ENCODE measurements at places on chromosomes 13 and 19. TPM values are rescaled to one million over a fixed set of nuclear protein-coding genes. Genes with fewer than 3 reads are reported as not detected.

DENND1C gene
- not detected for total RNA-seq

CEP89 gene
- total RNA-seq: 13.1 TPM

MYO16 gene
- not detected for total RNA-seq

SCN1B gene
- 2.7 TPM for total RNA-seq

GPR4 gene
- not detected for total RNA-seq

SLC25A23 gene
- total RNA-seq: 16.5 TPM

TMC4 gene
- 0.24 TPM for total RNA-seq

LRRC25 gene
- total RNA-seq: 0.13 TPM

AMER2 gene
- total RNA-seq: not detected

MBD3L2 gene
- not detected for total RNA-seq

EDNRB gene
- total RNA-seq: not detected

DNA sequence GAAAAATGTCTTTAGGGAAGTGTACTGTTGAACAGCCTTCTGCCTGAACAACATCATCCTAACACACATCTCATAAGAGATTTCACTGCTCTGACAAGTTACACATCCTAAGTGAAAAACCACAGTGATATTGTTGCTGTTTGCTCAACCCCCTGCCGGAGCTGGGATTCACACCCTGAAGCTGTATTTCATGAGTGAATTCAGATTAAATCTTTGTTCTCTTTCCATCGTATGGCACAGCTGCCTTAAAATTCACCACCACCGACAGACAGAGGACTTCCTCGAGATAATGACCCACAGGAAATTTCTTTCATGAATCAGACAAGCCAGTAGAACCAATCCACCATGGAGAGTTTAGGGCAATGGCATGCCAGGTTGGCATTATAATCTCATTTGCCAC, 280.8 kb downstream of the DCT start:
- no peaks in the 10 kb centered on the region for H3K27me3 ChIP-seq
- H3K36me3 ChIP-seq: no peaks in the 10 kb centered on the region
- H3K27ac ChIP-seq: no peak overlapping the region
- DNase-seq: no peak
- H3K4me3 ChIP-seq: no peak overlapping the region

DNA sequence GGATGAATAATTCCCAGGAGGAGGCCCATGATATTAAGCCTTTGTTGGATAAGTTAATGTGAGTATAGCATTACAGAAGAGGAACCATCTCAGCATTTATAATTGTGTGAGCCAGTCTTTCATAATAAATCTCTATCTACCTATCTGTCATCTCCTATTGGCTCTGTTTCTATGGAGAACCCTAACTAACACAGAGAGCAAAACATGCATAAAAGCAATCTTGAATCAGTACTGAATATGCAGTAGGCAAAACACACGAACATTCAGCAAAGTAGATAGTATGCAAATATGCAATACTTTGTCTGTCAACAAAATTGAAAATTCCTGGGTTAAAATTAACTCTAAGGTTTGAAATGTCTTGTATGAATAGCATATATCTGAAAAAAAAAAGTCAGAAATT, 966.3 kb downstream of the DIAPH3 start:
- no peak overlapping the region for H3K4me3 ChIP-seq
- DNase-seq: no peak
- no peak overlapping the region for H3K27ac ChIP-seq
- no peaks in the 10 kb centered on the region for H3K36me3 ChIP-seq
- no peaks in the 10 kb centered on the region for H3K27me3 ChIP-seq
- no peaks in the 10 kb centered on the region for H3K4me1 ChIP-seq

DNA sequence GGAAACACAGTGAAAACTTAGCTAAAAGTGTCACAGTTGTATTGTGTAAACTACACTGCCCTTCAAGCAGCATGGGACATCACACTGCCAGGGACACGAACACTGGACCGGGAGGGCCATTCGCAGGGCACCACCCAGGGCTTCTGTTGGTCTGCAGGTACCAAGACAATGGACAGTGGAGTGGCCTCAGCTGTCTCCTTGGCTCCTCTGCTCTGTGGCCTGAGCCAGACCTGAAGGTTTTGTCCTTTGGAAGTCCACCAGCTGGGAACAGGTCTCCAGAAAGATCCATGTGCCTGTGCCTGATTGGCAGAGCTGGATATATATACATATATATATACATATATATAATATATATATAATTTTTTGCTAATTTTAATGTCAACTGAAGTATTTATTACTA, 149.8 kb downstream of the ZNF536 start:
- H3K4me1 ChIP-seq: no peaks in the 10 kb centered on the region
- DNase-seq: no peak
- H3K27me3 ChIP-seq: no peaks in the 10 kb centered on the region
- H3K27ac ChIP-seq: no peak overlapping the region
- H3K36me3 ChIP-seq: no peaks in the 10 kb centered on the region

- no peak for DNase-seq
- H3K4me1 ChIP-seq: peaks cover 45% of the 10 kb centered on the region
- peaks cover 8% of the 10 kb centered on the region for H3K36me3 ChIP-seq
- no peak overlapping the region for H3K27ac ChIP-seq
Observed at GRCh38 chr19:39160889-39161672, 35.5 kb downstream of the PAK4 start.

DNA sequence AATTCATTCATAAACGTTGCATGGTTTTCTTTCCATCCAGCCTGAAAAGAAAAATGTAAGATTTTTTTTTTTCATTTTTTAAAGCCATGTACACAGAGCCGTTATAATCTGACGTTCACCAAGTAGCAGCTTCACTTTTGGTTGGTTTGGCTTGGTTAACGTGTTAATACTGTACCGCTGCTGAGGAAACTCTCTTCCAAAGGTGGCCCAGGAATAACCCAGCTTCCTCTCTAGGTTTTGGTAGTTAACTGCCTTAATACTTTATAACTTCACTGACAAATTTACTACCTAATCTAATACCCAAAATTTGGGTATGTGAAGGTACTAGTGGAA, 1.7 kb downstream of the INTS6 start:
- DNase-seq: no peak
- no peaks in the 10 kb centered on the region for H3K27me3 ChIP-seq
- H3K4me1 ChIP-seq: peaks cover 41% of the 10 kb centered on the region
- H3K27ac ChIP-seq: peak overlapping the region; percentile 47

GRCh38 chr13:24619282-24619681, 60.9 kb upstream of the ATP12A start:
- no peaks in the 10 kb centered on the region for H3K36me3 ChIP-seq
- peaks cover 9% of the 10 kb centered on the region for H3K27me3 ChIP-seq
- H3K27ac ChIP-seq: no peak overlapping the region
- DNase-seq: no peak
- H3K4me3 ChIP-seq: no peak overlapping the region

DNA sequence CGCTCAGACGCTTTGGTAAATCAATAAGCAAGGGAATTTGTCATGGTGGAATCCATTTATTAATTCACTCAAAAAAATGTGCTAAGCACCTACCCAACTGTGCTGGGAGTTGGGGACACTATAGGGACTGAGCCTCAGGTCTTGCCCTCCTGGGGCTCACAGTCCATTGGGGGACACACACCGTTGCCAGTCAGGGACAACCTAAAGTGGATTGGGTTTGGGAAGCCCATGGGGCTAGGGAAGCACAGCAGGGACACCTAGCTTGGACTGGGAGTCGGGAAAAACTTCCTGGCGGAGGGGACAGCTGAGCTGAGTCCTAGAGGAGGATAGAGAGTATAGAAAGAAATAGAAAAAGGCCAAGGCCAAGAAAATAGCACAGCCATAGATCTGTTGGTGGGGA, 8.5 kb downstream of the FOSB start:
- no peaks in the 10 kb centered on the region for H3K27me3 ChIP-seq
- H3K4me1 ChIP-seq: peaks cover 34% of the 10 kb centered on the region
- H3K36me3 ChIP-seq: no peaks in the 10 kb centered on the region
- DNase-seq: no peak
- no peak overlapping the region for H3K4me3 ChIP-seq

- H3K36me3 ChIP-seq: no peaks in the 10 kb centered on the region
- no peaks in the 10 kb centered on the region for H3K27me3 ChIP-seq
- no peak overlapping the region for H3K4me3 ChIP-seq
Observed at GRCh38 chr13:76225815-76226489, 589.8 kb downstream of the LMO7 start.

GRCh38 chr13:38897521-38897920, 93.1 kb downstream of the STOML3 start:
- no peaks in the 10 kb centered on the region for H3K4me1 ChIP-seq
- no peak overlapping the region for H3K4me3 ChIP-seq
- H3K27me3 ChIP-seq: no peaks in the 10 kb centered on the region
- no peak overlapping the region for H3K27ac ChIP-seq
- DNase-seq: no peak
- H3K36me3 ChIP-seq: no peaks in the 10 kb centered on the region

DNA sequence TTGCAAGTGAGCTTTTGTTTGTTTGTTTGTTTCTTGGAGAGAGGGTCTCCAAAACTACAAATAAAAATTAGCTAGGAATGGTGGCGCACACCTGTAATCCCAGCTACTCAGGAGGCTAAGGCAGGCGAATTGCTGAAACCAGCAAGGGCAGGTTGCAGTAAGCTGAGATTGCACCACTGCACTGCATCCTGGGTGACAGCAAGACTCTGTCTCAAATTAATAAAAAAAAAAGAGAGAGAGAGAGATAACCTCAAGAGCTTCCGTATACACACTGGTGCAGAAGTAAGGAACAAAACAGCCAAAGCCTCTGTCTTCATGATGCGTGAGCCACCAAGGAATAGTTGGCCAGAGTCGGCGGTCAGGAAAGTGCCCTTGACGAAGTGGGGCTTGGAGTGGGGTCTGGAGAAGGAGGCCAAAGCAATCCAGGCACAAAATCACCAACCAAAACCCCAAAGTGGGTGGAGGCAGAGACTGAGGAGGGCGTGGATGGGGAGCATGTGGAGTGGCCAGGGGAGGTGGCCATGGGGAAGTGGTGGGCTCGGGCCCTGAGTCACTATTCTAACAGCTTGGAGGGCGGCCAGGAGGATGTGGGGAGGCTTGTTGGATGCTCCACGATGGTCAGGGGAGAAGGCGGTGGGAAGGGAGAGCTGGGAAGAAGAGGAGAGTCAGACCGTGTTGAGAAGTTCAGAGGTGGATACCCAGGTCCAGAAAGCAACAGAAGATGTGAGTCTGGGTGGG, 21.2 kb upstream of the TOMM40 start:
- H3K4me1 ChIP-seq: peaks cover 59% of the 10 kb centered on the region
- H3K27me3 ChIP-seq: no peaks in the 10 kb centered on the region
- H3K4me3 ChIP-seq: no peak overlapping the region
- peak overlapping the region; percentile 64 for H3K27ac ChIP-seq

- no peak within 1 kb of the TSS for H3K27ac ChIP-seq
- DNase-seq: no peak
- peaks cover 1% of the 10 kb centered on the region for H3K36me3 ChIP-seq
Observed at GRCh38 chr19:18895824-18896341, at the start of gene CERS1. TSS of gene CERS1 (minus strand) at chr19:18896158. CDS start at chr19:18896072, 86 bp downstream.

GRCh38 chr13:19967621-19968020, 9.1 kb downstream of the ZMYM2 start:
- peaks cover 19% of the 10 kb centered on the region for H3K4me1 ChIP-seq
- H3K27ac ChIP-seq: no peak overlapping the region
- no peak for DNase-seq
- H3K4me3 ChIP-seq: no peak overlapping the region
- no peaks in the 10 kb centered on the region for H3K27me3 ChIP-seq

- no peaks in the 10 kb centered on the region for H3K27me3 ChIP-seq
- no peaks in the 10 kb centered on the region for H3K36me3 ChIP-seq
- no peak for DNase-seq
- no peak overlapping the region for H3K27ac ChIP-seq
- no peak overlapping the region for H3K4me3 ChIP-seq
- no peaks in the 10 kb centered on the region for H3K4me1 ChIP-seq
Observed at GRCh38 chr13:109331011-109331433, 455.4 kb downstream of the IRS2 start.

DNA sequence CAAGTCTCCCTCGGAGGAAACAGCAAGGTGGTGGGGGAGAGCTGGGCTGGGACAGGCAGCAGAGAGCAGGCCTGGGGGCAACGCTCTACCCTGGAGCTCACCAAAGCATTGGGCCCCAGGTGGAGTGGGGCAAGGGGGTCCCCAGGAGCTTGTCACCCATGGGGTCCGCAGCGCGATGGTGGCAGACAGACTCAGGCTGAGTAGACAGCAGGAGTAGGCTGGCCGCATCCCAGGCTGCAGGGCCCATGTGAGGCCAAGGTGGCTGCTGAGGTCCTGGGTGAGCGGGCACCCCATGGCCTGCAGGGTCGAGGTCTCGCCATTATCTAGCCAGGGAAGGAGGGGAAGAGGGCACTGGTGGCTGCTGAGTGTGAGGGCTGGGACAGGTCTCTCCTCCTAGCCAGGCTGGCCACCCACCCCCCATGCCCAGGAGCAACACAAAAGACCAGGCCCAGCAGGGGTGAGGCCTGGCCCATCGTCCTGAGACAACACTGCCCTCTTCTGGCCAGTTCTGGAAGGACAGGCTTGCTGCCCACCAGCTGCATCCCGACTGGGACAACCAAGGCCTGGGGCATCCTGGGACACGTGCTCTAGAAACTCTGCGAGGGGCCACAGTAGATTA, 33.1 kb downstream of the CEBPG start:
- peaks cover 53% of the 10 kb centered on the region for H3K4me1 ChIP-seq
- peak; percentile 56 for DNase-seq
- no peaks in the 10 kb centered on the region for H3K36me3 ChIP-seq
- H3K27me3 ChIP-seq: no peaks in the 10 kb centered on the region

GRCh38 chr13:24693862-24694471, 13.8 kb downstream of the ATP12A start:
- no peak overlapping the region for H3K4me3 ChIP-seq
- peak; percentile 60 for DNase-seq
- no peak overlapping the region for H3K27ac ChIP-seq
- no peaks in the 10 kb centered on the region for H3K36me3 ChIP-seq

- no peak overlapping the region for H3K27ac ChIP-seq
- H3K4me1 ChIP-seq: peaks cover 11% of the 10 kb centered on the region
- no peak for DNase-seq
Observed at GRCh38 chr19:58374200-58374599, 6.6 kb downstream of the ZNF837 start.

- DNase-seq: no peak
- no peaks in the 10 kb centered on the region for H3K27me3 ChIP-seq
- no peaks in the 10 kb centered on the region for H3K36me3 ChIP-seq
- H3K4me3 ChIP-seq: no peak overlapping the region
- H3K4me1 ChIP-seq: no peaks in the 10 kb centered on the region
- no peak overlapping the region for H3K27ac ChIP-seq
Observed at GRCh38 chr13:109748677-109749076, 37.7 kb downstream of the IRS2 start.

DNA sequence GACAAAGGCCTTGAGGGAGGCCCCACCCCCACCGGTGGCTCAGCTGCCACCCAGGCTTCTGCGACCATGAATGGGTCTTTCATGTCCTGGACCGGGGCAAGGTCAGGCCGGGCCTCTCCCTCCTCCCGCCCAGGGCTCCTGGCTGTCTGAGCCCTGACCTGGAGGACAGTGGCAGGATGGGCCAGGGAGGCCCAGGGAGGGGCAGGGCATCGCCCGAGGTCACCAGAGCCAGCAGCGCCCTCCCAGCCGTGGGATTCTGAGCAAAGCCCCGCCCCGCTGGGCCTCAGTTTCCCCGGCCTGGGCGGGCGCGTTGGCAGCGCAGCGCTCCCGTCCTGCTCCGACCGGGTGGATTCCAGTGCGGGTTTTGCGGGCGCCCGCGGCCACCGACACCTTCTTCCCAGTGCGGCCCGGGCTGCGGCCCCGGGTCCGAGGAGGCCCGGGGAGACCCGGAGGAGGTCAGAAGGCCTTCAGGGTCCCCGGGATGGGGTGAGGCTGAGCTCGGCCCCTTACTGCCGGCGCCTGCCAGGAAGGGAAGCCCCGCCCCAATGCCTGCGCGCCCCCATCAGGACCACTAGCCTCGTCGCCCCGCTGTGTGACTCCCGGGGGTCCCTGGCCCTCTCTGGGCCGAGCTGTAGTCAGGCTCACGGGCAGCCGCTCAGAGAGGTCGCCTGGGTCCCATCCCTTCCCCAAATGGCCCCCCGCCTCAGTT, 24.6 kb upstream of the SEMA6B start:
- H3K36me3 ChIP-seq: peaks cover under 1% of the 10 kb centered on the region
- peak overlapping the region; percentile 97 for H3K27ac ChIP-seq
- peak overlapping the region; percentile 85 for H3K4me3 ChIP-seq
- DNase-seq: peak; percentile 97

All from HepG2 (cell line).